ENCODE measurements at places on chromosomes 12 and 14.

- DNase-seq = no peak
Measured at GRCh38 chr12:122399254-122399591, 23.2 kb downstream of the CLIP1 start.

DNA sequence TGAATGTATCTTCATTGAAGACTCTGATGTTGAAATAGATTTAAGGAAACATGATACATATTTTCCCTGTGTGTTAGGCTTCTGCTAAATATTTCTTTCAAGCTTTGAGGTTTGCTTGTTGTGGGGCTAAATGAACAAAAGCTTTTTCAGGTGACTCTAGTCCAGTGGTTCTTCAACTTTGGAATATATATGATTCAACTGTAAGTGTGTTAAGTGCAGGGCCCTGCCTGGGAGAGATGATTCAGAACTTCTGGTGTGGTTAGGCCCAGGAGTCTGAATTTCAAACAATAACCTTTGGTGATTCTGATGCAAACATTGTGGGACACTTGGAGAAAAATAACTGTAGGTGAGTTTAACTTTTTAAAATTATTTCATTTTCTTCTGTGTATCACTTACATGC, 93.0 kb downstream of the TRHDE start:
- no peak for DNase-seq

- DNase-seq = no peak
Measured at GRCh38 chr14:52235866-52236510, 31.5 kb upstream of the PTGDR start.

GRCh38 chr14:104688505-104689108, 811 bp upstream of the INF2 start:
- no peak for DNase-seq

GRCh38 chr12:116726694-116727093, 11.2 kb downstream of the SPRING1 start:
- DNase-seq = no peak

DNA sequence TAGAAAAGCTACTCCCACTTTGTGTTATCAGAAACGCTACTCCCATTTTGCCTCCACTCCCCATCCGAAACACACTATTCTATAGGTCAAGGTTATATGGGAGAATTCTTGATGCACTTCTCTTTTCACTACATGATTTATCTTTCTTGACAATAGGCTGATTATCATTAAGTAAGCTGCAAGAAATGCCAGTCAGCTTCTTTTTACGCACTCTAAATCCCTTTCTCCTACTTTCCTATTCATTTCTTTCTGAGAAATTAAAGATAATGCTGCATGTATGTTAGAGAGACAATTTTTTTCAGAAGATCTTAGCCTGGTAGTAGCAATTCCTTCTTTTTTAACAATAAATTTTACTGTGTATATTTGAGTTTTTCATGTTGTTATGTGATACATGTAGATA, 41.0 kb upstream of the CCDC91 start:
- DNase-seq = no peak

- no peak for DNase-seq
Measured at GRCh38 chr12:51126297-51126696, 42.9 kb upstream of the CSRNP2 start.

- peak; percentile 84 for DNase-seq
Measured at GRCh38 chr12:124680863-124681778, 113.7 kb upstream of the NCOR2 start.

- DNase-seq = peak; percentile 79
Measured at GRCh38 chr12:51341251-51342007, 5.0 kb downstream of the CELA1 start.

- no peak for DNase-seq
Measured at GRCh38 chr12:14958361-14959125, 2.9 kb downstream of the ARHGDIB start.

GRCh38 chr12:15538881-15539280, 216.6 kb downstream of the PTPRO start:
- DNase-seq = no peak

DNA sequence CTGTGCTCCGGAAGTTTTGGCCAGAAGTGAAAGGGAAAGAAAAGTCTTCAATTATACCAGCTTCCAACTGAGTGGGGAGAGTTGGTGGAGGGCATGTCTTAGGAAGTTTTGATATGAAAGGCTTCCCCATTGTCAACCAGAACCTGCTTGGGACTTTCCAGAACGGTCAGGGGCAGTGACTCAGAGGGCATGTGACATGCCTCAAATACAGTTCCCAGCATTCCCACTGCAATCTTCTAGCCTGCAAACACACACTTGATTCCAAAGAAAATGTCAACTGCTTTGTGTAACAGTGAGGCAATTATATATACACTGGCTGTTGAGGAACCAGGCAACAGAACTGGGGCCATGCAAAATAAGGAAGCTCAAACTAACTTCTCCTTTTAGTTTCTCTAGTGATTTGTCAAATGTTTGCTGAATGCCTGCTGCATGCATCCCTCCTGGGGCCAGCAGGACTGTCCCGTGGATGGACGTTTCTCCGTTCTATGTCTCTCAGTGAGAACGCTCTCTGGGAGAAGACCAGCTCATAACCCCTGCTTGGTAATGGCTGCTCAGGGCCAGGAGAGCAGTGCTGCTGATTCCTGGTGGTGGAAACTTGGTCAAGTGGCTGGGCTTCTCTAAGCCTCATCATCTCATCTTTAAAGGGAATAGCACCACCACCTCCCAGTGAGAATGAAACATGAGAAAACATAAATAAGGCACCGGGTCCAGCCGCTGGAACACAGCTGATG, 18.3 kb downstream of the SLC25A47 start:
- peak; percentile 72 for DNase-seq

- no peak for DNase-seq
Measured at GRCh38 chr12:60021235-60021634, 425.4 kb downstream of the SLC16A7 start.

DNA sequence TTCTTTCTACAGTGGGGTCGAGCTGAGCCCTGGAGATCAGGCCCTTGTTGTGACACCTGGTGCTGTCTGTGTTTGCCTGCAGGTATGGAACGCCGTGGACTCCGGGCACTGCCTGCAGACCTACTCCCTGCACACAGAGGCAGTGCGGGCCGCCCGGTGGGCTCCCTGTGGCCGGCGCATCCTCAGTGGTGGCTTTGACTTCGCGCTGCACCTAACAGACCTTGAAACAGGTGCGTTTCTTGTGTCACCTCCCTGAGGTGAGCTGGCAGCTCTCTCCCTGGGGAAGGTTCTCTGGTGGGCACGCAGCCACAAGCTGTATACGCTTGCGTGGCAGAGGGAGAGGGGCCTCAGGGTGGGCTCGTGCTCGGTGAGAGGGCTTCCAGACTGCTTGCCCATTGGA, 119.3 kb downstream of the BEGAIN start:
- no peak for DNase-seq

- peak; percentile 74 for DNase-seq
Measured at GRCh38 chr12:58888131-58888783, 32.0 kb downstream of the LRIG3 start.

DNA sequence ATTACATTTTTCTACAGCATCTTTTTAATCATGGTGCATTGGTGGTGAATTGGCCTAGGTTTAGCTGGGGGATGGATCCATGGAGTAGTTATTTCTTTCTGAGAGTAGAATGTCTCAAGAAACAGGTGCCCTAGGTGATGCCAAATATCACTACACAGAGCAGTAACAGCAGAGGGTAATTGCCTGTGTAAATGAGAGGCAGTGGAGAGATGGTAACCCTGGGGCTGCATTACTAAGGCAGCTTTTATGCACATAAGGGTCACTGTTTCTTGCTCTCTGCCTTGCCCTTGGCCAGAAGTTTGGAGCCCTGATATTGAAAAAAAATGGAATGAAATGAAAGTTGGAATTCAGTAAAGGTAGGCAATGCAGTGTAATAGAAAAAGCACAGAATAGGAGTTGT, 604.0 kb downstream of the NOVA1 start:
- DNase-seq = no peak

- no peak for DNase-seq
Measured at GRCh38 chr14:102094101-102094500, 7.3 kb upstream of the HSP90AA1 start.

DNA sequence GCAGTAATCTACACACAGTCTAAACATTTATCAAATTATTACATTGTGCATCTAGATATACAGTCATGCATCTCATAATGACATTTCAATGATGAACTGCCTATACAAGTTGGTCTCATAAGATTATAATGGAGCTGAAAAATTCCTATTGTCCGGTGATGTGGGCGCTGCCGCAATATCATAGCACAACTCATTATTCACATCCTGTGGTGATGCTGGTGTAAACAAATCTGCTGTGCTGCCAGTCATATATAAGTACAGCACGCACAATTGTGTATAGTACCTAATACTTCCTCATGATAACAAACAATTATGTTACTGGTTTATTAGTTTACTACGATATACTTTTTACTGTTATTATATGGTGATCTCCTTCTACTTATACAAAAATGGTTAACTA, 768.8 kb upstream of the NOVA1 start:
- DNase-seq = no peak

GRCh38 chr12:47858511-47859266, 39.0 kb upstream of the HDAC7 start:
- no peak for DNase-seq
